ENCODE measurements at places on chromosomes 5 and 9. TPM values are rescaled to one million over a fixed set of nuclear protein-coding genes. Genes with fewer than 3 reads are reported as not detected.

The PCDHGB3 gene
- total RNA-seq: 0.18 TPM

The STPG3 gene
- not detected for total RNA-seq

The ICE1 gene
- 21.9 TPM for total RNA-seq

The MAT2B gene
- 43.9 TPM for total RNA-seq

The ZNF79 gene
- total RNA-seq: 6.8 TPM

The FOXD4 gene
- 0.33 TPM for total RNA-seq

The PCDHB12 gene
- not detected for total RNA-seq

The OBP2B gene
- not detected for total RNA-seq

The ARAP3 gene
- 4.5 TPM for total RNA-seq

All from A549 treated with Mapracorat at 1 μM for 4 hours (cell line).